ENCODE measurements at places on chromosomes 6 and 20.

GRCh38 chr6:119187596-119187995, 109.1 kb upstream of the FAM184A start:
- DNase-seq = no peak

GRCh38 chr20:59439243-59439642, 138.8 kb downstream of the EDN3 start:
- no peak for DNase-seq

DNA sequence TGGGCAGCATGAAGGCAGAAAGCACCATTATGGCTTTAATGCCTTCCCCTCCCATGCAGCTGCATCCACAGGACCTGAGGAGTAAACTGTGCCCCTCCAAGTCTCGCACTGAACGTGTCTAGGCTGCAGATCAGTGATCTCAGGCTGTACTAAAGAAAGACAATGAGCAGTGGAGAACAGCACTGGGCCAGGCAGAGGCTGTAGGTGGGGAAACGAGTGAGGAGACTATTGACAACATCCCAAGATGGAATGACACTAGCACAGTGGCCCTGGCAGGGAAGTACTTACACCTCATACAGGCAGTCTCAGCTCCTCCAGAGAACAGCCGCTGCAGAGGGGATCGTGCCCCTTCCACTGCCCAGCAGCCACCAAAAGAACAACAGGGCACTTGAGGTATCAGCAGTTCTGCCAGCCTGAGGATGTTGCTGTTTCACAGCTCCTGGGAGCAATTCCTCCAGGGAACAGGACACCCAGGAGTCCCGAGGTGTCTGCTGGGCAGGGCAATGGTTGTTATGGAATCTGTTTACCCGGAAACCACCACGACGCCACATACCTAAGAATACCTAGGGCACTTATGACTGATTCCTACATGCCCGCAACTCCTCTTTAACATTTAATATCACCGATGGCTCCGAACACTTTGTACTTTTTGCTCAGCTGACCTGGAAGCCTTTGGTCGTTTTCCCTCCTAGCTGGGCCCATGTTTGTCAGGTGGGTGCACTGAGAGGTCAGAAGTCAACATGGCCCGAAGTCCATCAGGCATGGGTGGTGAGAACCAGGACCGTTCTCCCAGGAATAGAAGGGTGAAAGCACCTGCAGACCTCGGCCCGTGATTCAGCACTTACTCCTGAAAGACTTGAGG, 79.1 kb downstream of the SLC22A23 start:
- DNase-seq = peak; percentile 66

- DNase-seq = peak; percentile 78
Measured at GRCh38 chr6:33375143-33375671, 16.4 kb upstream of the KIFC1 start.

- no peak for DNase-seq
Measured at GRCh38 chr6:121847806-121848522, 412.5 kb downstream of the GJA1 start.

DNA sequence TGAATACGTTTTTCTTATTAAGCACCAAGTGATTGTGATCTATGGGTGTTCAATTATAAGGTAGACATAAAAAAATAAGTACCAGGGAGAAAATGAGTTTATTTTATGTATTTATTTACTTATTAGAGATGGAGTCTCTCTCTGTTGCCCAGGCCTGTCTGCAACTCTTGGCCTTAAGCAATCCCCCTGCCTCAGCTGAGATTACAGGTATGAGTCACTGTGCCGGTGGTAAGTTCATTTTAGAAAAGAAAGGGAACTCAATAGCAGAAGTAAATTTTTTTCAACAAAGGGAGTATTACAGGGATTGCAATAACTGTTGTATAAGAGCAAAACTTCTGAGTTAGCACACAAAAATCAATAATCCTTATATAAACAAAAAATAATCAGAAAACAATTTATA, 98.7 kb upstream of the FUT9 start:
- DNase-seq = no peak

DNA sequence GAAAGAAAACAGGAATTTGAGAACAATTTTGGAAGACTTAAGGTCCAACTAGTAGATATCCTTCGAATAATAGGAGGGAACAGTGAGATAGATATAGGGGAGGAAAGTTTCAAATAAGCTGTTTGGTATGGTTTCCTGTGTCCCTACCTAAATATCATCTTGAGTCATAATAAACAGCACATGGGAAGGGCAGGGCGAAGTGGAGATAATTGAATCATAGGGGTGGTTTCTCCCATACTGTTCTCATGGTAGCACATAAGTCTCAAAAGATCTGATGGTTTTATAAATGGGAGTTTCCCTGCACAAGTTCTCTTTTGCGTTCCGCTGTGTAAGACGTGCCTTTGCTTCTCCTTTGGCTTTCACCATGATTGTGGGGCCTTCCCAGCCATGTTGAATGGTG, 39.5 kb upstream of the ENPP5 start:
- no peak for DNase-seq

DNA sequence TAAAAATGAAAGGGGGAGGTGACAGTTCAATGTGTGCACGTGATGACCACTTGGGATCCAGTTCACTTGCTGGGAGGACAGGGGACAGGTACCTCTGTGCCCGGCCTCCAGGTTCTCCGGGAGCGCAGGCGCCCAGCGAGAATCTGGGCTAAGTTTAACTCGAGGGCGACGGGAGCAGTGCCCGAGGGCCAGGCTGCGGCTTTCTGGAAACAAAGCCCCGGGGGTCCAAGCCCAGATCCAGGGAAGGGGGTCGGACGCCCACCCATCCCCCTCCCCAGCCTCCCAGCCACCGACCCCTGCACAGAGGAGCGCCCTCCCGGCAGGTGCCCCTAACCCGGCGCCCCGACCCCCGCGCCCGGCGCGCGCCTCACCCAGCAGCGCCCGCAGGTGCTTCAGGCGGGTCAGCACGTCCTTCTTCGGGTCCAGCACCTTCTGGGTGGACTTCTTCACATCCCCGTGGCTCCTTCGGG, 405 bp downstream of the RALGAPA2 start:
- DNase-seq = peak; percentile 66

DNA sequence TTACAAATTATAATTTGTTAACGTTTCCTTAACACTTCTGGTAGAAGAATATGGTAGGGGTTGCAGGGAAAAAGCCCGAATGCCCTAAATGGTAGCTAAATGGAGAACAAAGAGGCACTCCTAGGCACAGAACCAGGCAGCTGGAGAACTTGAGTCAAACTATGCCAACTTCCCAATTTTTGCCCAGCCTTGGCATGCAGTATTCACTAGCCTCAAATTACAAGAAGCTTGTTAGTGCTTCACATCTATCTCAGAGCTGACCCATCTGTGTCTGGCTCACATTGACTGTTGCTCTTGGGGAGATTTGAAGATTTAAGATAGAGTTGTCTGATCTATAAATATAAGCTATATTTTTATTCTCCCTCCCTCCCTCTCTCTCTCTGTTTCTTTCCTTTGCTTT, 19.4 kb upstream of the LRFN2 start:
- DNase-seq = no peak

DNA sequence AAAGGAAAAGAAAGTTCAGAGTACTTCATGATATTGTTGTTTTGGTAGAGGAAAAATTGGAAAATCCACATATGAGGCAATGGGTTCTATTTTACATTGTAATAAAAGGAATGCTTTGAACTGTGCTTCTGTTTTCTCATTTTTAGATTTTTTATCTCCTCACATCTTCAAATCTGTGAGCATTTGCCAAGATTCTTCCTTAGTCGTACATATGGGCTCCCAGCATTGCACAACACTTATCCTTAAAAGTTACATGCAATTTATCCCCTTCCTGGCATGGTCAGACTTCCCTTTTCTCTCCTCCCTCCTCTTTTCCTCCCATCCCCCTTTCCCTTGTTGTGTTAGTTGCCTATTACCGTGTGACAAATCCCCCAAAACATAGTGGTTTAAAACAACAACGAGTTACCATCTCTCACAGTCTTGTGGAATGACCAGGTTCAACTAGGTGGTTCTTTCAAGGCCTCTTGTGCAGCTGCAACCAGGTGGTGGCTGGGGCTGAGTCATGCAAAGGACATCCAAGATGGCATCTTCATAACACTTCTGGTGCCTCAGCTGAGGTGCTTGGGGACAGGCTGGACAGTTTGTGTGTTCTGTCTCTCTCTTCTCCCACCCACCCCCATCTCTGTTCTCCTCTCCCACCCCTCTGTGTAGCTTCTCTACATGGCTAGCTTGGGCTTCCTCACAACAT, 68.7 kb downstream of the TXNDC5 start:
- no peak for DNase-seq

DNA sequence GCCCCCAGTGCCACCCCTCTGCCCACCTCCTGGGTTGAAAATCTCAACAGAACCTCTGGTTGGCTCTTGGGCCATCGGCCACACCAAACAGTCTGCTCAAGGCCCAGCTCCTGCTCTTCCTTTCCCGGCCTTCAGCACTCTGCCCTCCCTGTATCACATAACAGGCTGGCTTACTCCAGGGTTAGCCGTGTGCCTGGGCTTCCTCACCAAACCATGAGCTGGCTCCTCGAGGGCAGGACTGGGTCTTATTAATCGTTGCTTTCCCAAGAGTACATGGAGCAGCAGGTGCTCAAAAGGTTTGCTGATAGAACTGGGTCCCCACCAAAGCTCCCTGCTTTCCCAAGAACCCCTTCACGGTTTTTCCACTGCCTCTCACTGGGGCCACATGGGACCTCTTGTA, 12.7 kb upstream of the FAM83C start:
- DNase-seq = no peak

- no peak for DNase-seq
Measured at GRCh38 chr6:139881728-139882211, 507.3 kb upstream of the CITED2 start.

DNA sequence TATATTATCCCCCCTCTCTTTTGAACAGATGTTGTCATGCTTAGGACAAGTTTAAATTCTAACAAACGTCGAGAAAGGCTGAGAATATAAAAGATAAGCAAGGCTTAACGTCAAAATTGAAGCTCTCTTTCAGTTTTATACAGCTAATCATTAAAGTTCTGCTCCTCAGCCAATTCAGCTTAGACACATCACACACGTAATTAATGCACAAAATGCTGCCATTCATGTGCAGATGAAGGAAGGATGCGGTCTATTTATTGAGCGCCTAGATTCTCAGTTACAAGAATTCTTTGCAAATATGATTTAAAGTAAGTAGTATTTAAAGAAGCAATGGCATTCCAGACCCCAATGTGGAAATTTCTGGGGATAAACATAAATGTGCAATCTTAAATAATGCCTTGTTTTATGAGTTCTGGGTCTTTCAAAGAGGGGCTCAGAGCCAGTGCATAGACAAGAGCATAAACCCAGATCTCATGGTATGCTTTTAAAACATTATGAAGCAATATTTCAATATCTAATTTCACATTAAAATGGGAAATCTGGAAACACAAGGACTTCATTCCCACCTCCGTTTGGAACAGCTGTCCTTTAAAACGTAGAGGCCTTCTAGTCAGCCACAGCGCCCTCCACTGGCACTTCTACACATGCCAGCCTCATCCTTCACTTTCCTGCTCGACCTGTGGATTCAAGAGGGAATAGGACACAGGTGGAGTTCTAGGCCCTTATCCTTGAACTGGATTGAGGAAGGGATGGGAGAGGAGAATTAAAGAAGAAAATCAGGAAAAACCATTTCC, 85.8 kb downstream of the LYRM4 start:
- no peak for DNase-seq

- no peak for DNase-seq
Measured at GRCh38 chr6:110398778-110399177, 16.6 kb downstream of the DDO start.

- DNase-seq = no peak
Measured at GRCh38 chr6:140677781-140678528, 1303.5 kb upstream of the CITED2 start.

All from left lobe of liver (tissue), 2 donors.